ENCODE measurements at places on chromosomes 2 and 18. TPM values are rescaled to one million over a fixed set of nuclear protein-coding genes. Genes with fewer than 3 reads are reported as not detected.

DNA sequence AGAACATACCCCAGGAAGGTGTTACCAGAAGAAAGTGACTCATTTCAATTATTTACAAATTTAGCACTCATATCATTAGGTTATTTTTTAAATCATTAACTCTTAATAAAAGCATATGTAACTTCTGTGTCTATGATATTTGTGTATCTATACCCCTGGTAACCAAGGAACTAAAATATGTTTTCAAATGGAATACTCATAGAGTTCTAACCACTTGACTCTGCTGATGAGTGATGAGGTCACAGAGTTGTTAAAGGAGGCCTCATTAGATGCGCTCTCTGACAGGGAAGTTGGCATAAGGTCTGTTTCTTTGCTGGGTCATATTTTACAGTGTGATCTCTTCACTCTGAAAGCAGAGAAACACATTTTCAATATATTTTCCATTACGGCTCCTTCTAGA, 73.4 kb downstream of the CCDC150 start:
- no peak for DNase-seq

Gene HOXD12
- not detected for total RNA-seq

DNA sequence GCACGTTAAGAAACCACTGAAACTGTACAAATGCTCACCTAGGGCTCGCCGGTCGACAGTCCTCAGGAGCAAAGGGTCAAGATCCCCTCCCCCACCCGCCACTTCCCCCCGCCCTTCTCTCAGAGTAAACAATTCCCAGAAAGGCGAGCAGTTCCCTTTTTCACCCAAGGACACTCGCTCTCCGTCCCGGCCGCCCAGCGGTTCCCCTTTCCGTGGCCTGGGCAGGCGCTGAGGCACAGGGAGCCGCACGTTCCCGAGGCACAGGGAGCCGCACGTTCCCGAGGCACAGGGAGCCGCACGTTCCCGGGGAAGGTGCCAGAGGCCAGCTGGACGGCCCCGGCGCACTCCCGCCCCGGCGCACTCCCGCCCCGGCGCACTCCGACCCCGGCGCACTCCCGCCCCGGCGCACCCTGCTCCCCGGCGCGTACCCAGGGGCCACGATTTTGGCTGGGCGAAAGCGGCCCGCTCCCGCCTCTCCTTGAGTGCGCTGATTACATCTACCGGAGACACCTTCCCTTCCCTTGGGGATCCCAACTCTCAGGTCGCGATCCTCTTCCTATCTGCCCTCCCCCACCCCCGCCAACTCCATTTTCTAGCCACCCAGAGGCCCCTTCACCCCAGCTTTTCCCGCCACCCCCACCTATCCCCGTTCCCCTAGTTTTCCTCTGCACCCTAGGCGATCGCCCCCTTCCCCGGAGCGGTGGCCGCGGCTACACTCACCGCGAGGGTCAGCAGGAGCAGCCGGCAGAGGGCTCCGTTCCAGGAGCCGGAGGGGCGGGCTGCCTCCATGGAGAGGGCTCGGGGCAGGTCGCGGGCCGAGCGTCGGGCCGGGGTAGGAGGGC, 817 bp downstream of the DSC2 start:
- DNase-seq, result no peak

Gene ANKRD30BL
- not detected for total RNA-seq

DNA sequence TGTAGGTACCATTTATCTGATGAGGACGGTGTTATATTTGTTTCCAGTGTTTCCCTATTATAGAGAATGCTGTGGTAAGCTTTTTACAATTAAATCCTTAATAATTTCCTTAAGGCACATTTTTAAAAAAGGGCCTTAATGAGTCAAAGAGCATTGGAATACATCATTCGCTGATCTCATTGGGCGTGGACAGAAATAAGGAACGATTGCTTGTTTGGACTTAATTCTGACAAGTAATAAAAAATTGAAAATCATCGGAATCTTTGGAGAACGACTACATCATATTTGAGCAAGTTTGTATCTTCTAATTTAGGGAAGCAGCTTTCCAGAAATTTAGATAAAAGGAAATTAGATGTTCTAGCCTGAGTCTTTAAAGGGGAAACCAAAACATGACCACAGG, 11.3 kb downstream of the AGPS start:
- DNase-seq, result no peak

DNA sequence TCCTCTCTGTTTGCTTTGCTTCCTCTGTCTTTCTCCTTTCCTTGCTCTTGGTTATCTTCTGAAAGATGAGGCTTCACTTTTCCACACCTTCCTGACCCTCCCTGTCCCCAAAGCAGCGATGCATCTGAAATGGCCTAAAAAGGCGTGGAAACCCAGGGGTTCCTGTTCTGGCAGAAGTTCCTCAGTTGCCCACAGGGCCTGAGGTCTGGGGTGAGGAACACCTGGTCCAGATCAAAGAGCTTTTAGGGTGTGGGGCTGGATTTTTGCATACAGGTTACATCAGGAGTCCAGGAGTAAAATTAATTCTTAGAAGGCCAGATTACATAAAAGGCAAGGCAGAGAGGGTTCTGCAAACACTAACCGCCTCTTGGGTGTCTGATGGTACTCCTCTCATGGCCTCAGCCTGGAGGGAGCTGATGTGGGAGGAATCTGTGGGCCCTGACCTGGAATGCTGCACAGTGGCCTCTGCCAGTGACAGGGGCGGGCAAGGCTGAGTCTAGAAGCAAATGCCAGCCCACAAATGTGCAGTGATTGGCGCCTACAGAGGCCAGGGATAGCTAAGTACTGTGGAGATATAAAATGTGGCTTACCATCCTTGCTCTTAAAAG, 41.8 kb downstream of the INPP4A start:
- DNase-seq, result no peak

Gene LOXHD1
- total RNA-seq, result not detected

DNA sequence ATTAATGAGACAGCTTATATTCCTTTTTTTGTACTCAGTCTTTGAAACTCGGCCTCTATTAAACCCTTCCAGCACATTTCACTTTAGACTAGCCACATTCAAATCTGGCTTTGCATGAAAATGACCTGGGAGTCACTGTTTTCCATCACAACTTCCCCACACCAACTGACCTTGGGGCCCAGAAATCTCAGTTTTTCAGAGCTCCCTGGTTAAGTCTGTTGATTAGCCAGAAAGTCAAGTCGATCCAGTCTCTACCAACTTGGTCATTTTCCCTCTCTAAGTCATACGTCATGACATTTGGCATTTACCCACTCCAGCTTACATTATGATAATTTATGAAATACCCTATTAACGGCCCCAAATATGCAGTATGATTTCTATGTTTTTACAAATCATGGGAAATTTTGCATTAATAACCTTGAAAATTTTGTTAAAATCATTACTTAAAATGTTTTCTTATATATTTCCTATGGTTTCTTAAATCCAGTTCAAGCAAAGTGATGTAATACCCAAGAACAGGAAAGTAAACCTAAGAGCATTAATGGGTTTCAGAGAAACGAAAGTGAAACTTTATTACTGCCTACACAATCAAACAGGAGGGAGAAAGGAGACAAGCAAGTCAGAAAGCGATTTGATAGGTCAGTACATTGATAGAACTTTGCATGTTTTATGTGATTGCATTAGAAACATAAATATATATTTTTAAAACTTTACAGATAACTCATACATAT, 77.1 kb downstream of the SPATS2L start:
- DNase-seq, result peak; percentile 25

DNA sequence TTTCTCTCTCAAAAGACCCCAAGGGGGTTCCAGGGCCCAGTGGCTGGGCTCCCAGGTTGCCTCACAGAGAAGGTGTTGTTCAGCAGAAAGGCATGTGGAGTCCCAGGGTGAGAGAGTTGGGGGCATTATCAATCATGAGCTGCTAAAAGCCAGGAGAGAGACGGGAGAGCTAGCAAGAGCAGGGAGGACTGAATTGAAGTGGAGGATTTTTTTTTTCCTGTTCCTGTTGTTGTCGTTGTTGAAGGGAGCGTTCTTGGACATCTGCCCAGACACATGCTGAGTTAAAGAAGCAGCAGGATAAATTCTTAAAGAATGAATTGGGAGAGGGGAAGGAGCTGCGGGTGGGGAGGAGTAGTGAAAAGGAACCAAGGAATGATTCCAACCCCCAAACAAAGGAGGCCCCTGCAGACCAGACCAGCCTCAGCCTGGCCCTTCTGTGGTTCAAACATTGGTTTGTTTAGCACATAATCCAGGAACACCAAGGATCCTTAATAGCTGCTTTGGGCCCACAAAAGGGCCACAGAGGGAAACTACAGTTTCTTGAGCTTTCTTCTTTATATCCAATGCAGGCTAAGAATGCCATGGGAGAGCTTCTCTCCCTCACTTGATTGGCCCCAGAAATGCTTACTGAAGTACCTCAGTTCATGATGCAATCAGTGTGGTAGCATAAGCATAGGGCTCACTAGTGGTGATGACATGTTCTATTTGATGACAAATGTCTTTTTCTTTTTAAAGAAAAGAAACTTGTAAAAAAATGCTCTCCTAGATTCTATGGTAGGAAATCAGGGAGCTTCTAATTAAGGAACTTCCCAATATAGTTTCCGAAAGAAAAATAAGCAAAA, 146.0 kb downstream of the SETBP1 start:
- DNase-seq, result no peak

GRCh38 chr18:76233876-76234675, 261.0 kb downstream of the ZNF516 start:
- no peak for DNase-seq

GRCh38 chr18:68427951-68428401, 286.9 kb downstream of the TMX3 start:
- no peak for DNase-seq

DNA sequence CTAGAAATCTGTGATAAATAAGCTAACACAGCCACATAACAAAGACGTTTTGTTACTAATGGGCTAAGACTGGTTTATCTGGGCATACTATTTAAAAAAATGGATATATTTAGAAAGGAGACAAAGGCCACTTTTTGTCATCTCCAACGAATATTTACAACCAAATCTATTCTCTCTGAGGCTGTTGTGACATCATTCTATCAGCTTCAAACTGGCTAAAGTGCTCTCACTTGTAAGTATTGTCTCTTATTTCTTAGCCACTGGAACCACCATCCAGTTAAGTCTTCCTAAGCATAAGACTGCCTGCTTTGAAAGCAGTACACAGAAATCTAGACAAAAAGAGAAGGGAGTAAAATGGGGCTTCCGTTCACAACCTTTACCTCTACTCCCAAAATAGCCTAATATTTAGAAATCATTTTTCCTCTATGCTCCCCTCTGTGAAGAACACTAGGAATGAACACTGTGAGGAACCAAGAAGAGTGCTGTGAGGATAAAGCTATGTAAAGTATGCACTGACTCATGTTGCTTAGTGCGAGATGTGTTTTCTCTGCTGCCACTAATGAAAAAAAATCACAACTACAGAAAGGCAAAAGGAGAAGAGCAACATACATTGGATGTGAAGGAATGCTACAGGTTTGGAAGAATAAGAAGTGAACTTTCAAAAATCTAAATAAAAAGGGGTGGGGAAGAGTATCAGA, 264.1 kb downstream of the EXOC6B start:
- no peak for DNase-seq

DNA sequence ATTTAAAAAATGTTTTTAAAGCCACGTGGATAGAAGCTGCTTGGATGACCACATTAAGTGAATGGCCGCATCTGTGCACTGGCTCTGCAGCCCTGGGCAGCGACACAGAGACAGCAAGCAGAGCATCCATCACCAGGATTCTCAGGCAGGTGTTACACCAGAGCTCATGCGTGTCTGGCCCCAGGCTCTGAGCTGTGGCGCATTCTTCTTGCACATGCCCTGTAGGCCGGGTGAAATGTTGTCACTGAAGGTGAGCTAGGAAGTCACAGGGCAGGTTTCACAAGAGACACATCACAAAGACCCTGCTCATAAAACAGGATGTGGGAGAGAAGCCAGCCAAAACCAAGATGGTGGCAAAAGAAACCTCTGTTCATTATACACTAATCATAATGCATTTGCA, 8.4 kb upstream of the PXDN start:
- no peak for DNase-seq

Gene GPR39
- not detected for total RNA-seq

DNA sequence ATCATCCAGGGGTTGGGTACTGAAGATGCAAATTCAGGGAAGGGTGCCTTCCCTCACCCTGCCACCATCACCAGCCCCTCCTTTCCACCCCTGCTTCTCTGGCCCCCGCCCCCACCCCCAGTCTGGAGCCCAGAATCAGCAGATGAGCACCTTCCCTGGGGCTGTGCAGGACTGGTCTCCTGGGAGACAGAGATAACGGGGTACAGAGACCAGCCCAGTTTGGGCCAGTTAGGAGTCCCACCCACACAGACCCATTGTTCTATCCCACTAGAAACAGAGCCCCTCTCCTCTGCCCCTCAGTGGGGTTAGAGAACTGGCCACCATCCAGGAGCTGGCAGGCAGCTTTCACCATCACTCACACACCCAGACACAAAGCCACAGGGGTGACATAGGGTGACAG, 4.5 kb upstream of the CRYBA2 start:
- no peak for DNase-seq

DNA sequence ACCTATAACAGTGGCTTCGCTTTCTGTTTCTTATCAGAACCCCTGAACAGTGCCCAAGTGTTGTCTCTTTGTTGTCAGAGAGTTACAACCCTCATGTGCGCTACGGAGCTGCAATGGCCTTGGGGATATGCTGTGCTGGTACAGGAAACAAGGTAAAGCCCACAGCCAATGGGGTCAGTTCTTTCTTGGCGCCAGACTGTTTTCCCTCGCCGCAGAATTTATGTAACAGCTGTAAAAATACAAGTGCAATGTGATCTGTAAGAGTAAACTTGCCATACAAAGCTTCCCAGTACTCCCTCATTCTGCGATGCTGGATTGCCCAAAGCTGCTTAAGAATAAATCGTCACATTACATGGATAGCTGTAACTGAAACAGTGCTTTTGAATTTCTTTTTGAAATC, 13.9 kb upstream of the HTR2B start:
- DNase-seq, result no peak

GRCh38 chr2:27024188-27024587, 8.6 kb upstream of the TMEM214 start:
- DNase-seq, result no peak

GRCh38 chr18:79802298-79802697, 4.6 kb downstream of the KCNG2 start:
- peak; percentile 26 for DNase-seq

Gene SP100
- total RNA-seq, result 82.7 TPM

- DNase-seq, result no peak
These were observed 23.7 kb upstream of the NR4A2 start for GRCh38 chr2:156356014-156356754.

Gene UGT1A9
- not detected for total RNA-seq

Gene ABCB11
- total RNA-seq, result not detected

Gene AMMECR1L
- total RNA-seq, result 23.4 TPM

Gene C2orf81
- total RNA-seq, result 3.2 TPM

DNA sequence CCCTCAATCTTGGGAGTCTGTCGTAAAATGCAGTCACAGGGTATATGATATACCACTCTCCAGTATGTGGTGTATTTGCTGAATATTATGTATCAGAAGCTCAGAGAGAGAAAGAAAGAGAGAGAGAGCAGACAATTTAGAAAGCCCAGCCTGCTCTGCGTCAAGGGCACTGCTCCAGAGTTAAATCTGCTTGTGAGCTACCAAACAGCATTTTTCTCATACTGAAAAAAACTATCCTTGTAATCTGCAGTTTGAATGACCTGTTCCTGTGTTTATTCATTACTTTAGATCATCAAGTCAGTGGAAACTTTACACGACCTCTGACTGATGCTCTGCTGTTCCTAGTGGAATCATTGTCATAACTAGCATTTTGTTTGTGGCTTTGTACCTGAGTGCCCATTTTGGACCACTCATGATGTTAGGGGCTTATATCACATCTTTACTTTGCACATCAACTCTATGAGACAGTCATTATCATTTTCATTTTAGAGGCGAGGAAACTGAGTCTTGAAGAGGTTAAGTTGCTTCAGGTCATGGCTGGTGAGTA, 89.2 kb upstream of the PELI1 start:
- no peak for DNase-seq
